ENCODE measurements at places on chromosomes 3 and 15. TPM values are rescaled to one million over a fixed set of nuclear protein-coding genes. Genes with fewer than 3 reads are reported as not detected.

DNA sequence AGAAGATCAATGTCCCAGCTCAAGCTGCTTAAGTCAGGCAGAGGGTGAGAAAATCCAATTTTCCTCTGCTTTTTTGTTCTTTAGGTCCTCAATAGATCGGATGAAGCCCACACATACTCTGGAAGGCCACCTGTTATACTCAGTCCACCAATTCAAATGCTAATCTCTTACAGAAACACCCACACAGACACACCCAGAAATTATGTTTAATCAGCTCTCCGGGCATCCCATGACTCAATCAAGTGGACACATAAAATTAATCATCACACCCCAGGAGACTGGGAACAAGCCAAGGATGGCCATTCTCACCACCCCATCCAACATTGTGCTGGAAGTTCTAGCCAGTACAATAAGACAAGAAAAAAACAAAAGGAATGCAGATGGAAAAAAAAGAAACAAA, 67.8 kb upstream of the SLC24A5 start:
- H3K27ac ChIP-seq: no peak overlapping the region
- H3K4me1 ChIP-seq: peaks cover 7% of the 10 kb centered on the region
- H3K27me3 ChIP-seq: no peaks in the 10 kb centered on the region
- no peak overlapping the region for H3K4me3 ChIP-seq
- no peaks in the 10 kb centered on the region for H3K36me3 ChIP-seq

- no peak overlapping the region for H3K4me3 ChIP-seq
- no peaks in the 10 kb centered on the region for H3K27me3 ChIP-seq
Observed at GRCh38 chr3:55968331-55968730, 481.2 kb upstream of the WNT5A start.

TIGIT gene
- total RNA-seq: not detected

MCF2L2 gene
- total RNA-seq: 3.9 TPM

Measured in PC-3 (cell line).